ENCODE measurements at places on chromosomes 5 and 9.

GRCh38 chr9:124788542-124789217 lies 11.7 kb downstream of the OLFML2A start:
- no peak for DNase-seq

DNA sequence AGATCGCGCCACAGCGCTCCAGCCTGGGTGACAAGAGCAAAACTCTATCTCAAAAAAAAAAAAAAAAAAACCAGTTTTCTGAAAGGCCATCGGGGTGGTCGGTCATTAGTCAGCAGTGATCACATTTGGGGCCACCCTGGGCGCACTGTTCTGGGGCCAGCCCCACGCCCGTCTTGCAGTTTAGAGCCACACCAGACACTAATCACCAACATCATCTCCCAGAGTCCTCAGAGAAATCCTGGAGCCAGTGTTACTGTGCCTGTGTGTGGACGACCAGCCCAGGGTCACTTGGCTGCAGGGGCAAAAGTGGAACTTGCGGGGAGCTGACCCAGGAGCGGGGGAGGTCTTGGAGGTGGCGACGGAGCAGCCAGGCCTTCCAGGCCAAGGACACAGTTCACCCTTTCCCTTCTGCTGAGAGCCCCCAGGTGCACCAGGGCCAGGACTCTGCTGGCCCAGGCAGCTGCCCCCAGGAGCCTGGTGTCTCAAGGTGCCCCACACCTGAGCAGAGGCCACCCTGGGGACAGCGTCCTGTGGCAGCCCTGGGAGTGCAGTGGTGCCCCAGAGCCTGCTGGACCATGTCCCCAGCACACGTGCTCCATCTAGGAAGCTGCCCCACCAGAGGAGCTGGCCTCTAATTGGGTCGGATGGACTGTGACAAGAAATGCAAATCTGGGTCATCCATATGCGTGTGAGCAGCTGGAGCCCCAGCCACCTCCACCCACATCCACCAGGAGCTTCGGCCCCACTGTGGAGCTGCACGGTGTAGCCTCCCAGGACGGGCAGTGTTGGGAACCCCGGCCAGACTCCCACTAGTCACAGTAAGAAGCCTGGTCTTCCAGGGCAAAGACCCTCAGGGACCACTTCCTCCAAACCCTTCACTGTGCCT lies 51.1 kb downstream of the NEK6 start:
- no peak for DNase-seq

- DNase-seq: no peak
These were observed 31.7 kb upstream of the NFIB start for GRCh38 chr9:14345354-14346230.

DNA sequence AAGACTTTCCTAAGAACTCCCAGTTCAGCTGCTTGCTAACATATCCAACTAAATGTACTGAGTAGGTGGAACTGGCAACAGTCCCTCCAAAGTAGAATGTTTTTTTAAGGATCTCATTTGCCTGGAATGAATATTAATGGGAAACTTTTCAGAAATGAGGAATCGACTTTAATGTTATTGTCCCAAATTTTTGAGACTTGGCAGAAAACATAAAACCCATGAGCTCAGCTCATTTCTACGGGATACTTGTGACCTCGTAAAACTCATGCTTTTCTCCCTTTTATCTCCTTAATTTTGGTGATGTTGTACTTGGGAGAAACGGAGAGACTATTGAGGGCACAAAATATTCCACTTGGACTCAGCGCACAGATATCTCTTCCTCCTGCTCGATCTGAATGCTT lies 296.8 kb downstream of the EBF1 start:
- no peak for DNase-seq

DNA sequence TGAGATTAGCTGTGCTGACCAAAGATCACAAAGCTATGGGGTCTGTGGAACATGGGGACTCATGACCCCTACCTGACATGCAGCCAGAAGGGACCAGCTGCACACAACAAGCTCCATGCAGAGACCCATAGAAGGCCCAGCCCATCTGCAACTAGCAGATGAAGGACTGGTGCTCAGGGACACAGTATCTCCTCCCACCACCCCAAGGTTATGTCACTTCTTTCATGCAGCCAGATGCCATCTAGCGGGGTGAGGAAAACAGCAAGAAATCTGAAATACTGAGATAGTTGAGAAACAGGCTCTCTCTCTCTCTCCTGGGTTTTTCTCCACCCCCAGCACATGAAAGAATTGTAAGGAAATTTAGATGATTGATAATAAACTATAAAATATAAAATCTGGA lies 161.3 kb upstream of the DAPK1 start:
- no peak for DNase-seq

DNA sequence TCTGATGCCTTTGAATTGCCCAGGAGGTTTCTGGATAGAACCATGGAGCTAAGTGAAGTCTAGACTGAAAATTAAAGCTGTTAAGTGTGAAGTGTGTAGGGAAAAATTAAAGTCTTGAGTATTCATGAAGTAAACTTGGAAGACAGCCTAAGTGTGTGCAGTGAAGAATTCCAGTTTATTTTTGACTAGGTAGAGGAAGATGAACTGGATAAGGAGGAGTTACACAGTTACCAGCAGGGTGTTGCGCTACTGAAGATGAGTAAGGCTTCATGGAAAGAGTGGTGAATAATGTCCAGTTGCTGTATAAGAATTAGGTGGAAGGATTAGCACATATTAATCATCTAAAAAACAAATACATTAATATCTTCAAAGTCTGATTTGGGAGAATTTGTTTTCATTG lies 5.7 kb upstream of the CHD1 start:
- no peak for DNase-seq

GRCh38 chr5:129629575-129629974 lies 118.3 kb upstream of the MINAR2 start:
- DNase-seq: no peak

DNA sequence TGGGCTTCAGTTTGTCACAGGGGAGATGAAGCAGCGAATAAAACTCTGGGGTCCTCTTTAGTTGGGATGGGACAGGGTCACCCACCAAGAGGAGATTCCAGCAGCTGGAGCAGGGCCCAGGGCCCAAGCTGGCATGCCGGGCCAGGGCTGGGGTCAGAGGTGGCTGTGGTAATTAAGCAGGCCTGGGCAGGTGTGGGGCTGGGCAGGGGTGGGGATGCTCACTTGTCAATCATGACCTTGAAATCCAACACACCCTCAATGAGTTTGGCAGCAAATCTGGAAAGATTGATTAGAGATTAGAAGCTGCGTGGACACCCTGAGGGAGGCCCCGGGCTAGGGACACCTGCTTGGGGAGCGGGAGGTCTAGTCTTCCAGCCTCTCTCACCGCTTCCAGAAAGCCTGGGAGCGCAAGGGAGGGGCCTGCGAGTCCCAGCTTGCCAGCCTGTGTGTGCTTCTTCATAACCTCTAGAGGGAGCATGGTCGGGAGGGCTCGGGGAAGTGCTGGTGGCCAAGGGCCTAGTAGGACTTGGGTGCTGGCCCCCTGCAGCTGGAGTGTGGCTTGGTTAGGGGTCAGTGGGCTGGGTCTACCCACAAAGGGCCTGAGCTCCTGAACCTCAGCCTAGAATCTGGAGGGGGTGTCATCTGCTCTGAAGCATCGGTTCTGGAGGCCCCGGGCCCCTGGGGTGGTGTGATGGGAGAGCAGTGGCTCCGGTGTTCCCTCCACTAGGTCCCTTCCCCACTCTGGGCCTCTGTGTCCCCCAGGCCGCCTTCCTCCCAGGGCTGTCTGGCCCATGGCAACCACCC lies 7.6 kb downstream of the CRAT start:
- DNase-seq: no peak

GRCh38 chr5:143592648-143593047 lies 189.2 kb upstream of the NR3C1 start:
- DNase-seq: no peak

- no peak for DNase-seq
These were observed 3.5 kb downstream of the USP20 start for GRCh38 chr9:129838707-129839259.

DNA sequence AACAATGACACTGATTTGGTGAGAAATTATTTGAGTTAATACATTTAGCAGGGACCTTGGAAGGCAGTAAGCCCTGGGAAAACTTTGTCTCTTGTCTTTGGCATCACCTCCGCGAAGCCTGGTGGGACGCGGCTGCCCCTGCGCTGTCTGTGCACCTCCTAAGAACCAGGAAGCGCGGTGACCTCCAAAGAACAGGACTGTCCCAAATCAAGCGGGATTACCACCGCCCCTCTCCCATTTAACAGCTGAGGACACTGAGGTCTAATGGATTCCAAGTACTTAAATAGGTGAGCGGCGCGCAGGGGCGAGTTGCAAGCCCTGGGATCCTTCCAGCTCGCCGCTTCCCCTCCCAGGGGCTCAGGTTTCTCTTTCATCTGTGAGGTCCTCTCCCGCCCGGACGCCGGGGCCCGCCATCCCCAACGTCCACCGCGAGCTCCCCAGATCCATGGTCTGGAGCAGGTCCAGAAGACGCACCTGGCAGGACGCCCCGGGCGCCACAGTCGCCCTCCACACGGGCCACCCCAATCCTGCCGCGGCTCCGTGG lies 432 bp downstream of the STARD4 start:
- DNase-seq: no peak

DNA sequence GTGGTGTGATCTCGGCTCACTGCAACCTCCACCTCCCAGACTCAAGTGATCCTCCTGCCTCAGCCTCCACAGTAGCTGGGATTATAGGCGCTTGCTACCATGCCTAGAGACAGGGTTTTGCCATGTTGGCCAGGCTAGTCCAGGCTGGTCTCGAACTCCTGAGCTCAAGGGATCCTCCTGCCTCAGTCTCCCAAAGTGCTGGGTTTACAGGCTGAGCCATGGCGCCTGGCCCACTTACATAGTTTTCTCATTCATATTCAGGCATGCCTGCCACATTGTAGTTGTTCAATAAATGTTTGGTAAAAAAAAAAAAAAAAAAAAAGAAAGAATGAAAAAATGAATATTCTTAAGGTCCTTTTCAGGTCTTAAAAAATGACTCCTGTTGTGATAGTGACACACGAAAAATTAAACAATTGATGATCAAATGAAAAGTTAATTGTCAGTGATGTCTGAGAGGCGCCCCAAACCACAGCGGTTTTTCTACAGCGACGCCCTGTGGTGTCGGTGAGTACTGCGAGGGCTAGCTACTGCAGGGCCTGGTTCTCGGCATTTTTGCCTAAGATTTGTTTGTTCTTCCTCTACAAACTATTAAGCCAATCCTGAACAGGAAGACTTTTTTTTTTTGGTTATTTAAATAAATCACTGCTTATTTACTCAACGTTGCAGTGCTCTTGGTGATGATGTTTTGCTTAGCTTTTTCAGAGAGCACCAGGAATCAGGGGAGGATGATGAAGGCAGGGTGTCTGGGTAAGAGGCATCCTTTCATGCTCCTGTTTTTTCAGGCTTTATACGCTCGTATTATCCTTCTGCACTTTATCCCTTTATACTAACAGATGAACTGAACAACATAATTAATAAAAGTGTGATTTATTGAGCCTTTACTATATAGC lies 67.0 kb upstream of the DPYSL3 start:
- no peak for DNase-seq

- no peak for DNase-seq
These were observed 29.7 kb downstream of the PCA3 start for GRCh38 chr9:76793784-76794431.

GRCh38 chr9:33220681-33221567 lies 19.0 kb upstream of the SPINK4 start:
- no peak for DNase-seq

- no peak for DNase-seq
These were observed 758.5 kb upstream of the CTNND2 start for GRCh38 chr5:12662545-12663314.

Measured in DMS79 (cell line).